ENCODE measurements at places on chromosomes 12 and 14.

DNA sequence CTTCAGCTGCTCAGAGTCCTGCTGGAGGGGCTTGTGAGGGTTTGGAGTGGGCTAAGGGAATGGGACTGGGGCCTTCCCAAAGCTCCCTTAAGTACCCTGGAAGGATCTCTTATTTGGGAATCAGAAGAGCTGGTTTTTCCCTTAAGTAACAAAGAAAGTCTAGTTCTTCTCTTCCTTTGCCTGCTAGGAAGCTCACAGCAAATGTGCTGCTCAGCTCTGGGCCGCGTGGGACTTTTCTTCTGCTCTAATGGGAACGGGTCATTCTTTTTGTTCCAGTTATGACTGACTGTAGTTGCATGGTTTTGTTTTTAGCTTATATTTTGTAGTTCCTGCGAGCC is 6.0 kb downstream of the KIF26A start:
- DNase-seq, result no peak

DNA sequence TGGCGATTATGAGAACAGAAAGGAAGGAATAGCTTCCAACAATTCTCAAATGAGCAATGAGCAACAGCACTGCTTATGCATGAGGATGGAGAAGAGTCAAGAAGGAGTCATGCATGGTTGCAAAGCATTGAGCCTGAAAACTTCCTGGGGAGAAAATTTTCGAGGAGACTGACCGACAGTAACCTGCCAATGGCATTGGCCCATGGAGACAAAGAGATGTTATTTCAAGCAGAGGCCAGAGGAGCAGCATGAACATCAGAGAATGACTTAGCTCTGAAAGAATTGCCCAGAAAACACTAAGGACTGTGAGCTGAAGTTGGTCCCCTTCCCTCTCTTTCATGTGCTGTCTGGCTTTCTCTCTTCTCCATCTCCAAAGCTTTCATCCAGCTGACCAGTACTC is 343.4 kb downstream of the ADAMTS20 start:
- DNase-seq, result no peak

GRCh38 chr14:75497191-75497590 is 25.1 kb upstream of the BATF start:
- DNase-seq, result no peak

- DNase-seq, result no peak
These were observed 12.3 kb upstream of the DACT1 start for GRCh38 chr14:58625438-58625837.

- DNase-seq, result no peak
These were observed 77.3 kb upstream of the ANO6 start for GRCh38 chr12:45138609-45139008.

DNA sequence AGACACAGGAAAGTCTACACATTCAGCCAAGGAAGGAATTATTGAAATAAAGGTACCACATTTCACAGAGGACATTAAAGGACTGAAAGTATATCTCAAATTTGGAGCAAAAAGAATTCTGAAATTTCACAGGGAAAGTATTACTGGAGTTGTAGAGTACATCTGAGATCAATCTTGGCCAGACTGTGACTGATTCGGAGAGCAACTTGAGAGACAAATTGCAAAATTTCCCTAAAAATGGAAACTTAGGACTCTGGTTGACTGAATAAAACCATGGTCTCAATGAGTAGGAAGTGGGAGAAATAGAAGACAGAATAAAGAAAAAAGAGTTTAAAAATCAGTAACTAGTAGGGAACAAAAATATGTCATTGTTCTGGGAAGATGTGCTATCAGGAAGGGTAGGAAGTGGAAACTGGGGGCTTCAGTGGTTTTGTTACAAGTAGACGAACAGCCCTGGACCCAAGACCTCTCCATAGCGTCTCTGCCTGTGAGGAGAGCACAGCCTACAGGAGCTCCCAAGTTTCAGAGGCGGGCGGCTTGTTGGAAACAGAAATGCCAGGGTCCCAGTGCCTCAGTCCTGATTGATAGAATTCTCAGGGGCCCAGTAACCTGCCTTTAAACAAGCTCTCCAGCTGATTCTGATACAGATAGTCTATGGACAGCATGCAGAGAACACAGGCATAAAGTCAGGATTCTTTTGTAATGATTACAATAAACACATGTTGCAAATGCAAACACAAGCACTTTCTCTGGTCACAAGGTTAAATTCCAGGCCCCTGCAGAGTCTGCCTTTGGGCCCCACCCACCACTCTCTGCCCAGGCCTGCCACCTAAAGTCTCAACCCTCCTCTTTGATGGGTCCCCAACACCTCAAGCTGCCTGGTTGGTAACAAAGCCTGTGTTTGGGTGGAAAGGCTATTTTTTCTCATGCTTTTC is 63.1 kb downstream of the BBS10 start:
- DNase-seq, result peak; percentile 67

- peak; percentile 91 for DNase-seq
These were observed 379.6 kb downstream of the CCDC91 start for GRCh38 chr12:28569698-28570411.

- DNase-seq, result no peak
These were observed 459.0 kb upstream of the ATP2B1 start for GRCh38 chr12:90167518-90168208.

GRCh38 chr12:120584343-120585149 is 3.3 kb upstream of the POP5 start:
- DNase-seq, result peak; percentile 26

DNA sequence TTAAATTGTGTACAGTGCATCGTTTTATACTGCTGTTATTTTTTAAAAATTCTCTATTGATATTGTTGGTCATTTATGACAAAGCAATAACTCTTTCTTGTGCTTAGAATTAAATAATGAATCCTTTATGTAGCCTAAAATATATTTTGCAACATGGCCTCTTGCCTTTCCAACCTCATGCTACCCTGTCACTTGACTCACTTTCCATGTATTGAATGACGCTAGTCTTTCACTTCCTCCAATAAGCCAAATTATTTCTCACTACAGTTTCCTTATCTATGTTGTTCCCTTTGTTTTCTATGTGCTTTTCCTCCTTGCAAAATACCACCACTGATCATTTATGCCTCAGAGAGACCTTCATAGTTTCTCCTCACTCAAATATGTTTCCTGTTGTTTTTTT is 16.3 kb upstream of the EPYC start:
- DNase-seq, result no peak

DNA sequence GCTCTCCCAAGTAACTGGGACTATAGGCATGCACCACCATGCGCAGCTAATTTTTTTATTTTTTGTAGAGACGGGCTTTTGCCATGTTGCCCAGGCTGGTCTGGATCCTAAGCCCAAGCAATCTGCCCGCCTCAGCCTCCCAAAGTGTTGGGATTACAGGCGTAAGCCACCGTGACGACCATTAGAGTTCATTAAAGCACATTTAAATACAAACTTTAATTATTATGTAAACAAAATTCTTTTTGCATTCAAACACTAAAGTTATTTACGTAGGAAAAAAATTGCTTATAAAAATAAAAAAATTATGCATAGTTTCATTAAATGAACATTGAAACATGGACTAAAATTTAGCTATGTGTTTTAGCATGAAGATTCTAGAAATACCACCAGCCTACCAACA is 7.2 kb downstream of the RPAP3 start:
- no peak for DNase-seq

GRCh38 chr12:41424651-41425050 is 236.5 kb downstream of the PDZRN4 start:
- DNase-seq, result no peak

DNA sequence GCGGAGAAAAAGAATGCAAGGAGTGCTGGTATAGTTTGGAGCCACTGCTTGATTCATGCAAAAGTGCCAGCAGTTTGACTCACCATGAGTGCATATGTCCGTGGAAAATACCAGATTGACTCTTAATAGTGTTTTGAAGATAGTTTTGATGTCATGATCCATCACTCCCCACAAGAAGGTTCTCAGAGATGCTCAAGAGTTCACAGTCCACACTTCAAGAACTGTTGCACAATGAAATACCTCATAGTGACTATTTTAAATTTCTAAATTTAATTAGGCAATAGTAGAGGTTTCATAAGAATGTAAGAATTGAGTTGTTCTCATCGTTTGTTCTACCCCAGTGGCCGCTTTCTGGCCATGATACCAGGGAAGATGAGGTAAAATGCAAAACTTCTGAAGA is 286.6 kb upstream of the RGS6 start:
- peak; percentile 78 for DNase-seq

GRCh38 chr12:42039176-42039575 is 105.5 kb downstream of the GXYLT1 start:
- peak; percentile 46 for DNase-seq

DNA sequence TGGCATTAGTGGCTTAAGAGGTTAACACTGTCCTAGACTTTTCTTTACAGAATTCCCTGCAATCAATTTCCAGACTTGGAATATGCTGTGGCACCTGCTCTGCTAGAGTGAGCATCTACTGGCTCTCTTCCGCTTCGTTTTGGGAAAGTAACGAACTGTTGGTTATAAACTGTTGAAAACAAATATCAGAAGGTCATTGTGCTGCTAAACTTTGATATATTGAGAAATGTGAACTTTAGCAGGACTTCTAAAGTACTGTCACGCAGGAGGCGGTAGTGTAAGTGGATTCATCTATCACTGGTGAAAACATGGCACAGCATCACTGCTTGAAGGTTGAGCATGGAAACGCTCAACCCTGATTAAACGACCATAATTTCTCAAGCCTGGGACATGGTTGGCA is 348.9 kb downstream of the FLRT2 start:
- no peak for DNase-seq

- no peak for DNase-seq
These were observed 102.0 kb downstream of the PIK3C2G start for GRCh38 chr12:18363321-18363720.

DNA sequence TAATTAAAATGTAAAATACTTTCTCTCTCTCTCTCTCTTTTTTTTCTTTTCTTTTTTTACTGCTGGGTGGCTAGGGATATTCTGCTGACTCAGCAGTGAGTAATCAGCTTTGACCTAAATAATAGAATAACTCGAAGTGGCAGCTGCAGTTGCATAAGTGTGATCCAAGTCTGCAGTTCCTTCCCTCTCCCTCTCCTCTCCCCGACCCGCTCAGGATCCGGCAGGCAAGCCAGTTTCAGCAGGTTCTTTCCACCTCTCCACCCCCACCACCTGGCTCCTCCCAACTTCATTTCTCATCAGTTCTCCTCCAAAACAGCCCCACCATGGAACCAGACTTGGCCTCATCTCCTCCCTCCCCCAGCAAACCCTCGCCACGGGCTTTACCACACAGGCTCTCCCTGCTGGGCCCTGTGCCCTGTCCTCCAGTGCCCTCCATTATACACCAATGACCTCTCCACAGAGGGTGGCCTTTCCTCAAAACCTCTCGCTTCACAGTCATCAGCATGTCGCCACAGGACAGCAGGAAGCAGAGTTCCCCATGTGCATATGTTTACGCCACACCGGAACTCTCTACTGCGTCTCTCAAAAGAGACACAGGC is 22.4 kb downstream of the SLC7A8 start:
- DNase-seq, result peak; percentile 71

DNA sequence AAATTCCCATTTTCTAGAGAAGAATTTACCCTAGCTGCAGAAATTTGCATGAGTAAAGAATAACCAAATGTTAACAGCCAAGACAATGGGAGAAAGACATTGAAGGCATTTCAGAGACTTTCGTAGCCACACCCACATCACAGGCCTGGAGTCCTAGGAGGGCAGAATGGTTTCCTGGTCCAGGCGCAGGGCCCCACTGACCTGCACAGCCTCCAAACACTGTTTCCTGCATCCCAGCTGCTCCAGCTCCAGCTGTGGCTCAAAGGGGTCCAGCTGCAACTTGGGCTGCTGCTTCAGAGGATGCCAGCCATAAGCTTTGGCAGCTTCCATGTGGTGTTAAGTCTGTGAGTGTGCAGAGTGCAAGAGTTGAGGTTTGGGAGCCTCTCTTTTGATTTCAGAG is 6.5 kb upstream of the PRR4 start:
- no peak for DNase-seq
